ENCODE measurements at places on chromosomes 4 and X. TPM values are rescaled to one million over a fixed set of nuclear protein-coding genes. Genes with fewer than 3 reads are reported as not detected.
A peak's percentile ranks its signal among the peaks of the same experiment; 100 is the strongest.

- DNase-seq = peak; percentile 31
These were observed 30.8 kb downstream of the BLOC1S4 start for GRCh38 chr4:6746721-6747293.

ARSJ gene
- 0.95 TPM for polyA plus RNA-seq

TSPAN7 gene
- 20.0 TPM for polyA plus RNA-seq

FAM133A gene
- not detected for polyA plus RNA-seq

- DNase-seq = peak; percentile 30
These were observed 44.7 kb upstream of the FGF13 start for GRCh38 chrX:138756234-138756633.
